T-helper 1 cell (primary cell): ENCODE measurements at places on chromosomes 4 and X.

DNA sequence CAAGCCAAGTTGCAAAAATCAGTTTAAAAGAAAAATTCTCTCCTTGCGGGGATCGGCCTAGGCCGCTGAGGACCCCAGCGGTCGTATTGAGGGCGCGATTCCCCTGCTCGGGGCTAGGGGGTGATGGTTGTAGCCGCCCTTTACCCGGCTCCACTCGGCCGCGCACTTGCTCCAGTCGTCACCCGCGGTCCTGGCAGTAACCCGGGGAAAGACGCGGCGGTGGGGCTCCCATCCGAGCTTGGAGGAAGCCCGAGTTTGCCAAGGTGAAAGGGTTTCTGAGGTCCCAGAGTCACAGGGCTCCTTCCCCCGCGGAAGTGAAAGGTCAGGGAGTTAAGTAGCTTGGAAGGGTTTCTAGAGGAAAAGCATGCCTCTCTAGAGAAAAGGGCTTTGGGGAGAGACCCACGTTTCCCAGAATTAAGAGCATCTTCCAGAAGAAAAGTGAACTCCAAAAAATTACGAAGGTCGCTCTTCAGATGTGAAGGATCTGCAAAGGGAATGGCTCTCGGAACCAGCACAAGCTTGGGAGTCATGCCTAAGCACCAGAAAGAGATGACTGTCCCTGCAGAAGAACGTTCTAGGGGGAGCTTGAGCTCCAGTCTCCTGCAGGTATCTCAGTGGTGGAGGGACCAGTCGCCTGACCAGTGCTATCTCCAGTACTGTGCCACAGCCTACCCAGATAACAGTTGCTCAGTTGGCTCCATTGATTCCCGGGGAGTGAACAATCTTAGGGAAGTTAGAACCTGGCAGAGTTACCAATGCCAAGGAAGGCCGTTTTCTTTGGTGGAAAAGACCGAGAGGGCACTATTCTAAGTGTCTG is 875 bp downstream of the LAP3 start:
- no peak for DNase-seq

GRCh38 chr4:67934628-67935027 is 28.7 kb downstream of the TMPRSS11A start:
- no peak for DNase-seq

DNA sequence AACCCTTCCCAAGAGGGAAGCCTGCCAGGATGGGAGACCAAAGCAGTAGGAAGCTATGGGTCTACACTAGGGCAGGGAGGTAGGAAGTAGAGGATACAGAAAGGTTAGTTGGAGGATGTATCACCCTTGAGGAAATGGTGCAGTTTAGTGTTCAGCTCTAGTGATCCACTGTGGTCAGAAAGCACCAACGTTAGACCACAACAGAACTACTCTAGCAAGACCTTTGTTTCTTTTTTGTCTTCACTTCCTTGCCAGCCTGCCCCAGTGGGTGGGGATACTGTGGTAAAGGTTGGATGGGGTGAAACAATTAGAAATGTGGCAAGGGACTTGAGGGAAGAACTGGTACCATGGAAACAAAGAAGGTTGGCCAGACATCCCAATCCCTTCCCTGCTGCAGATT is 83.3 kb downstream of the DDIT4L start:
- peak; percentile 88 for DNase-seq

- no peak for DNase-seq
Observed at GRCh38 chr4:124941267-124941666, 228.7 kb upstream of the ANKRD50 start.

DNA sequence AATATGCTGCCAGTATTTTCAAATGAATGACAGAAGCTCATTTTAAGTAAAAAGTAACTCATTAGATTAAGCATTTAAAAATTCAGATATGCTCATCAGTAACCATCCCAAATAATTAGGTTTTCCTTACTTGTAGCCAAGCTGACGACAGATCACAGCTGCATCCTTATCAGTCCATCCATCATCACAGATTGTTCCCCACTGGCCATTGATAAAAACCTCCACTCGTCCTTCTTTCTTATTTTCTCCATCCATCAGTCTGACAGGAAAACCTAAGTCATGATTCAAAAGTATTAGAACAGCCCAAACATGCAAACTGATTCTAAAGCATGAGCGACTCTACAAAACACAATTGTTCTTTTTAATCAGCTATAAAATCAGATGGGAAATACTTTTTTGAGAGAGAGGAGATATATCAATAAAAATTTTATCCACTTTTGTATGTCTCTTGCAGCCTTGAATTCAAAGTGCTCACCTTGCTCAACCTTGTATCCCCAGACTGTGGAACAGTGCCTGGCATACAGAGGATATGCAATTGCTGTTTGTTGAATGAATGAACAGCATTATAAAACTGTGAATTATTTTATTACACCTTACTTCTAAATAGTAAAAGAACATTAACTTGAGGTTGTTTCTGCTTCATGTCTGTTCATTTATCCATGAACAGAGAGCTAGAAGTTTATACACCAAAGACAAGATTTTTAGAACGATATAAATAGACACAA is 44.3 kb downstream of the PRSS12 start:
- DNase-seq: no peak
